ENCODE measurements at places on chromosomes 11 and 22.
A peak's percentile ranks its signal among the peaks of the same experiment; 100 is the strongest.

DNA sequence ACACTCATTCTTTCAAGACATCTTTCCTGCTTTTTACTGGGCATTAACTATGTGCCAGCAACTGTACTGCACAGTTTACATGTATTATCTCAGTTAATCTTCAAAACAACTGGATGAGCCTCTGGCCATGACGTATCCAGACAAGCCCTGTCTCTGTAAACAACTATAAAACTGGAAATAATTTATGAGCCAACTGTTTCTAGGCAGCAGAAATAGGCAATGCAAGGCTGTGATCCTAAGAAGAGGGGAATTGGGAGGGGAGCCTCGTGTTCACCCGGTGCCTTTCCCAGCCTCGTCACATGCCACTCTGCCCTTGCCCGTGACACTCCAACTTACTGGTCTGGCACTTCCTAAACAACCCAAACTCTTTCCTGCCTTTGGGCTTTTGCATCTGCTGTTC lies 82.8 kb downstream of the FBXO7 start:
- DNase-seq, result no peak

DNA sequence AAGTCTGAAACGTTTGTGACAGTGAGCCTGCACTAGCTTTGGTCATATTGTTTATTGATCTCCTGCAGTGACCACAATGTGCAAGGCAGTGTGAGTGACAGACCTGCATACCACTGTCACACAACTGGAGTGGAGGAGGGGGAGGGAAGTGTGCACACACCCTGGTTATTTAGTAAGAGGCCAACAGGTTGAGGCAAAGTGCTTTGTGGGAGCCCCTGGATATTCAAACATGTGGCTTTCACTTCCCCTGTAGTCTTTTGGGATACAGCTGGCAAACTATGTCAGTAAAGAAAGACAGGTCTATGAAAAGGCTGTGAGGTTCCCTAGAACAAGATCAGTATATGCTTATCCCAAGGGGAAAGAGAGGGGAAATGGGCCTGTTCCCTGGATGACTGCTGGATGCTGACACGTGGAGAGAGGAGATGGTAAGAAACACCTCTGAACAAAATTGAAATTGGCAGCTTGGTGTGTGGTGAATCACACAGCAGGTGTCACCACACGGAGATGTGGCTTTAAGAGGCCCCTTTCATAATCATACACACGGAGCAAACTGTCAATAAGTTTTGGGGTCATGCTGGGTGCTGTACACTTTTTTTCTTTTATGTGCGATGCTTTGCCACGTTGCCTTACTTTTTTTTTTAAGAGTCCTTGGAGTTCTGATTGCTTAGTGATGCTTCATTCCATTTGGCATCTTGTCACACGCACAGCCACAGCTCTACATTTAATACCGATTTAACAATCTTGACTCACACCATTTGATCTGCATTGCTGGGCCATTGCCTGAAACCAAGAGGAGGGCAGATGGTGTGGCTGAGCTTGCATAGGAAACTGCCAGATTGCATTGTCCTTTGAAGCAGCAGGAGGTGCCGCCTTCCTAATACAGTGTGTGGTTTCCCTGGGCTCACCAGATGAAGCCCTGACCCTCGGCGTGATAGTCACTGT lies 11.3 kb downstream of the OSBP2 start:
- DNase-seq, result no peak

GRCh38 chr11:105718641-105719040 lies 108.8 kb downstream of the GRIA4 start:
- no peak for DNase-seq

DNA sequence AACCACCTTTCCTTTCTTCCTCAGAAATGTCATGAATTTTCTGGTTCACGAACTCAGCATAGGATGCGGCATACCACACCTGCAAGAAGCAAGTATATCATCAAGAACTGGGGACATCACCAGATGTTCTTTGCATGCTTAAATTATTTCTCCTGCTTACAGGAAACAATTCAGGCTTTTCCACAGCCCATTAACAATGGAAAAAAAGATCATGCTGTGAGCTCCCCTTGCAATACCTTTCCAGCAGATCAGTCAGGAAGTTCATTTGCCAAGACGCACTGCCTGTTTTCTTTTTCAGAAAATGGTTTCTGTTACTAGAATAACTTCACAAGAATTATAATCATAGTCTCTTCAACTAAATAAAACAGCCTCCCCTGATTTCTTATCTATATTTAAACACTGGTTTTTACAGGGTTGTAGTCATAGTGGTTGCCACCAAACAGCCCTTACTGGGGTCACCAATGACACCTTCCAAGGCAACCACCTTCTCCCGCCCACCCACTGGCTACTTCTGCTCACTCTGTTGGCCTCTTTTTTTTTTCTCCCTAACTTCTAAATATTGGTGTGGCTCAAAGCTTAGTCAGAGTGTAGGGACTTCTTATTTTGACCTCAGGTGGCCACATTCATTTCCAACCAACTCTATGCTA lies 42.3 kb upstream of the NFRKB start:
- DNase-seq, result peak; percentile 46

GRCh38 chr11:69035946-69036340 lies 12.8 kb upstream of the TPCN2 start:
- DNase-seq, result no peak

GRCh38 chr11:66386171-66387069 lies 14.9 kb upstream of the SLC29A2 start:
- peak; percentile 82 for DNase-seq
